ENCODE measurements at places on chromosomes 1 and 21. TPM values are rescaled to one million over a fixed set of nuclear protein-coding genes. Genes with fewer than 3 reads are reported as not detected.

- DNase-seq = no peak
These were observed 241.9 kb downstream of the RWDD3 start for GRCh38 chr1:95475686-95476457.

DNA sequence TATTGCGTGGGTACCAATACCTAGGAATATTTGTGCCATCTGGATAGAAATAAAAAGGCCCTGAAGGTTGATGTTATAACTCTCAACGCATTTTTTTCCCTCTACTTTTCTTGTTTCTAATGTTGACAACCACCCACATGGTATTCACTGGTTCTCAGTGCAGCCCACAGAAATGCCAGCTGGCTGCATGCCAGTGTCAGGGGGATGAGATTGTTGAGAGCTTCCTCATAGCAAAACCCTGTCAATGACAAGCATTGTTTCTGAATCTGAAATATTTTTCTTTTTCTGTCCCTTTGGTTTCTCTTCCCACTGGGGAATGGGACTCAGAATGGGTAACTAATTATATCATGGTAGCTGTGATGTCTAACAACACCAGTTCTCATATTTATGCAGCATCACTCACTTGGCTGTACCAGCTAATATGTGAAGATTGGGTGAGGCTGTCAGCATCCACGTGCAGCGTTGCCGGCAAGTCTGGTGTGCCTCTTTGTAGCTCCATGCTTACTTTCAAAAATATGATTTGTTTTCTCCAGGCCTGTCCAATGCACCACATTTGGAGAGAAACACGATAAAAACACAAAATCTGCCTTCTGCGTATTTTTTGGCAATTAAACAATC is 284.6 kb downstream of the PTBP2 start:
- no peak for DNase-seq

The IFI44L gene
- 21.4 TPM for total RNA-seq

The SASS6 gene
- total RNA-seq = 14.3 TPM

- DNase-seq = no peak
These were observed 59.6 kb downstream of the FMN2 start for GRCh38 chr1:240151136-240151735.

Measured in activated T-cell treated with anti-CD3 and anti-CD28 coated beads, Interleukin-2, amount 50 U/mL, for 72 hours (primary cell).